ENCODE measurements at places on chromosomes 5 and 9.

- H3K27ac ChIP-seq = no peak overlapping the region
- no peaks in the 10 kb centered on the region for H3K36me3 ChIP-seq
- H3K27me3 ChIP-seq = no peaks in the 10 kb centered on the region
- H3K4me3 ChIP-seq = no peak overlapping the region
- no peak for DNase-seq
Measured at GRCh38 chr5:174829511-174829864, 105.1 kb downstream of the MSX2 start.

- DNase-seq = no peak
- no peaks in the 10 kb centered on the region for H3K36me3 ChIP-seq
- no peaks in the 10 kb centered on the region for H3K27me3 ChIP-seq
- H3K4me3 ChIP-seq = no peak overlapping the region
- H3K4me1 ChIP-seq = no peaks in the 10 kb centered on the region
Measured at GRCh38 chr5:143677403-143677802, 134.6 kb upstream of the HMHB1 start.

- H3K27me3 ChIP-seq = no peaks in the 10 kb centered on the region
- no peaks in the 10 kb centered on the region for H3K36me3 ChIP-seq
- H3K4me3 ChIP-seq = no peak overlapping the region
- no peak for DNase-seq
Measured at GRCh38 chr5:142433526-142434321, 108.9 kb upstream of the SPRY4 start.

GRCh38 chr5:4738298-4738697 is 401.8 kb upstream of the ADAMTS16 start:
- no peak for DNase-seq
- no peak overlapping the region for H3K4me3 ChIP-seq
- no peaks in the 10 kb centered on the region for H3K36me3 ChIP-seq
- no peak overlapping the region for H3K27ac ChIP-seq
- no peaks in the 10 kb centered on the region for H3K27me3 ChIP-seq
- no peaks in the 10 kb centered on the region for H3K4me1 ChIP-seq

DNA sequence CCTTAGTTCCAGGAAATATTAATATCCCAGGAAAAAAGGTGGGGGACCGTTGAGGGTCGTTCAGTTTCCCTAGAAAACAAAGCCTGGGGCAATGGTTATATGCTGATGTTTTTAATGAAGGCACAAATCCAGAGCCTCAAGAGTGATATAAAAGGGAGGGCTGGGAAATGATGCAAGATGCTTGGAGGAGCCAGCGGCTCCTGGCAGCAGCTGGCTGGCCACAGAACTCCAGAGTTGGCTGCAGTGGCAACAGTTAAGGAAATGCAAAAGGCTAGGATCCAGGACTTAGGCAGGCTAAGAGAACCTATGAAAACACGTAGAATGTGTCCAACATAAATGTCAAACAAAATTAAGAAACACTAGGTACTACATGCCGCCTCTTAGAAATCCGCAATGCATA is 31.0 kb upstream of the B4GALT1 start:
- H3K4me1 ChIP-seq = no peaks in the 10 kb centered on the region
- H3K4me3 ChIP-seq = no peak overlapping the region
- H3K36me3 ChIP-seq = no peaks in the 10 kb centered on the region
- DNase-seq = no peak

DNA sequence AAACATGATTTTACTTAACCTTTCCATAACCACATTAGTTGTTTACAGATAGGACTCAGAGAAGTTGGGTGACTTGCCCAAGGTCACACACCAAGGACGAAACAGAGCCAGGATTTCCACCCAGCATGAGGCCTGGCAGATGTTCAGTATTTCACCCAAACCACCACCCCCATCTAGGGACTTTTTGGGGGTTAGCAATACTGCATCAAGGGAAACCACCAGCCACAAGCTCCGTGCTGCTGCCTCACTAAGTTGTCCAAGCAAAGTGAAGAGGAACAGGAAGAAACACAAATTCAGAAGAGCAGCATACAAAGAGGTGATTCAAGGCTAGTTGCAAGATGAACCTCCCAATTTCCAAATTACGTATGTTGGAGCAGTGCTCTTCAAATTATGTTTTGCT is 219.6 kb upstream of the RORB start:
- H3K27me3 ChIP-seq = no peaks in the 10 kb centered on the region
- H3K4me3 ChIP-seq = no peak overlapping the region
- no peaks in the 10 kb centered on the region for H3K36me3 ChIP-seq
- DNase-seq = no peak
- no peaks in the 10 kb centered on the region for H3K4me1 ChIP-seq

GRCh38 chr9:21801683-21802417 is 586 bp upstream of the MTAP start:
- peaks cover 2% of the 10 kb centered on the region for H3K4me1 ChIP-seq
- H3K27ac ChIP-seq = no peak overlapping the region
- no peaks in the 10 kb centered on the region for H3K27me3 ChIP-seq
- DNase-seq = no peak
- no peaks in the 10 kb centered on the region for H3K36me3 ChIP-seq

- H3K27ac ChIP-seq = no peak overlapping the region
- H3K27me3 ChIP-seq = no peaks in the 10 kb centered on the region
- no peak overlapping the region for H3K4me3 ChIP-seq
- DNase-seq = no peak
- H3K36me3 ChIP-seq = no peaks in the 10 kb centered on the region
Measured at GRCh38 chr5:145429170-145429569, 406.0 kb downstream of the PRELID2 start.

GRCh38 chr5:146233441-146233840 is 30.0 kb downstream of the RBM27 start:
- no peak overlapping the region for H3K4me3 ChIP-seq
- H3K4me1 ChIP-seq = no peaks in the 10 kb centered on the region
- no peaks in the 10 kb centered on the region for H3K27me3 ChIP-seq
- no peak overlapping the region for H3K27ac ChIP-seq
- DNase-seq = no peak
- H3K36me3 ChIP-seq = peaks cover 12% of the 10 kb centered on the region

DNA sequence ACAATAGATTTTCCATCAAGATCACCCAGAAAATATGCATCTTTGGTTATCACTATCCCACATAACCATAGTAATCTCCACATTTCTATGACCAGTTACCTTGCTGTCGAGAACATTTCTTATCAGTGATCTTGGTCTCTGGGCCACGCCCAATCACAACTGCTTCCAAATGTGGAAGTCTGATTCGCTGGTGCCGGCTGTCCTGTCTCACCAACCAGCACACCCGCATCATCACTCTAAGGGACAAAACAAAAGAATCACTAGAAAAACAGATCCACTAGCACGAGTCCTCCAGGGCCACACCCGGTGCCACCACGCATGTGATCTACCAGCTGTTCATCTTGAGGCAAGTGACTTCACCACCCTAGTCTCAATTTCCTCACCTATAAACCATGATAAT is 11.8 kb downstream of the APTX start:
- H3K4me3 ChIP-seq = no peak overlapping the region
- no peak for DNase-seq
- H3K4me1 ChIP-seq = no peaks in the 10 kb centered on the region
- H3K36me3 ChIP-seq = peaks cover 19% of the 10 kb centered on the region
- H3K27me3 ChIP-seq = no peaks in the 10 kb centered on the region

DNA sequence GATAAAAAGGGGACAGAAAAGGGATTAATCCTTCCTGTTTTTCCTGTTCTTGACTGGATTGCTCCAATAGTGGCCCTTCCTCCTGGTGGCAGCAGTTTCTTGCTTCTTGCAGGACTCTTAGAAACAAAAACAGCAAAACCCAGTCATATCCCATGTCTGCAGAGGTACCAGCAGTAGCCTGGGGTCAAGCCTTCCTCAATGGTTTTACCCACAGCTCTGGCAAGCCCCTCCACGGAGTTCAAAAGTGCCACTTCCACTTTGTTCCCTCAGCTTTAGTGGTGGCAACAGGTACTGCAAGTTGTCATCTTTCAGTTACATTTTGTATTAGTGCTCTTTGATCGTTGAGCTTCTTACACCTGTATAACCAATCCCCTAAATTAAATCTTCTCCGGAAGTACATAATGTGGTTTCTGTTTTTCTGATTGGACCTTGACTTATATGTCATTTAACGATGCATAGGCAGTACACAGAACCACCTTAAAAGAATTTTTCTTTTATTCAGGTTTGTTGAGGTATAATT is 8.7 kb upstream of the RANBP6 start:
- DNase-seq = no peak
- H3K36me3 ChIP-seq = no peaks in the 10 kb centered on the region
- H3K27me3 ChIP-seq = no peaks in the 10 kb centered on the region
- H3K27ac ChIP-seq = no peak overlapping the region
- peaks cover 2% of the 10 kb centered on the region for H3K4me1 ChIP-seq

DNA sequence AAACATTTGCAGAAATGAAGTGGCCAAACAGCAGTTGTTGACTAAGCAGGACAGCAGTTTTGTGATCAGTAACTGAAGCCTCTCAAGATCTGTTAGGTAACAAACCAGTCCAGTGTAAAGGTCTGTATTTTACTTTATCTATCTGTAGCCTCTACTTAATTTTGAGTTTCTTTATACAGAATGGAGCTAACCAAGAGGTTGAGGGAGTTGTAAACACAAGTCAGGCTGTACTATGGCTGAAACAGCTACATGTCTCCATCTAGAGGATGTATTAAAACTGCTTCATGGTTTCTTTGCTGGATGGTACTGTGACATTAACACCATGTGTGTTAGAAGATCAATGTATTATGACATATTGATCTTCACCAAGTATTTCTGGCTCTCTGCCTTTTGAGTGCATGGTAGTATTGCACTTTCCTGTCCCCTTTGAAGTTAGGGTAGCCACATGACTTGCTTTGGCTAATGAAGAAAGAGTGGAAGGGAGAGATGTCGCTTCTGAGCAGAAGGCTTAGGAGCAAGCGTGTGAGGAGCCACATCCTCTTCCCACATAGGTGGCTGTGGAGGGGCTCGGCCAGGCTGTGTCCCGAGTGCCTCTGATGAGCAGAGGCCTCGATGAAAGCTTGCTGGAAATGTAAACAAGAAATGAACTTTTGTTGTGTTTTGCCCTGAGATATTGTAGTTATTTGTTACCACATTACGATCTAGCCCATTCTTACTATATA is 105.6 kb upstream of the PCA3 start:
- no peak overlapping the region for H3K27ac ChIP-seq
- H3K36me3 ChIP-seq = no peaks in the 10 kb centered on the region

DNA sequence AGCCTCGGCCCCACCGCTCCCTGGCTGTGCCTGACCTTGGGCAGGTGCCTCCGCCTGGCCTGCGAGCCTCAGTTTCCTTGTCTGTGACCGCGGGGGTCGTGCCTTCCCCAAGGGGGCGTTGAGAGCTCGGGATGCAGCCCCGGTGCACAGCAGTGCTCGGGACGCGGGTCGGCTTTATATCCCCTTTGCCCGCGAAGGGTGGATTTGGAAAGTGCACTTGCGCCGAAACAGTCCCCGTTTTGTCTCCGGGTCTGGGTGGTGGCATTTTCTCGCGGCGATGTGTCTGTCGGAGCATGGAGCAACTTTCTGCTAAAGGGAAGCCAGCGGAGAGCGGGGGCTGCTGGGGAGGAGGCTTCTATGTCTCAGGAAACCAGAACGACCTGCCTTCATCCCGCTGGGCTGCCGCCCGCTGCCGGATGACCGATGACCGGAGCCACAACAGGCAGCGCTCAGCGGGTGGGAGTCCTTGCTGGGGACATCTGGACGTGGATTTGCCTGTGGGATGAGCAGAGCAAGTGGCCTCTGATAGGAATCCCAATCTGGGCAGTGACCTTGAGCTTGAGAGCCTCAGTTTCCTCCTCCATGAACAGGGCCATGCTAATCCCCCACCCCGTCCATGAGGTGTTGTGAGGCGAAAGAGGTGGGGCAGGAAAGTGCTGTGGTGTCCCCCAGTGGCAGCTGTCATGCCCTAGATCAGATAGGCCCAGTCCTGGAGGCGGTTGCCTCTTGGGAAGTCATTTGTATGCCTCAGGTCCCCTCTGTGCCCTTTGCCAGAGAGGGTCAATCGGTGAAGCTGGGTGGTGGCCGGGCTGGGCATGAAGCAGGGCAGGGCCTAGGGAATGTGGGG is 651 bp downstream of the HRH2 start:
- DNase-seq = no peak
- no peaks in the 10 kb centered on the region for H3K36me3 ChIP-seq
- H3K27ac ChIP-seq = no peak overlapping the region
- H3K4me3 ChIP-seq = peak overlapping the region; percentile 74
- H3K27me3 ChIP-seq = no peaks in the 10 kb centered on the region

- no peaks in the 10 kb centered on the region for H3K36me3 ChIP-seq
- no peaks in the 10 kb centered on the region for H3K4me1 ChIP-seq
- DNase-seq = no peak
- no peak overlapping the region for H3K27ac ChIP-seq
Measured at GRCh38 chr9:69264526-69264925, 60.5 kb upstream of the ENTREP1 start.

- no peak for DNase-seq
- H3K4me1 ChIP-seq = no peaks in the 10 kb centered on the region
- no peaks in the 10 kb centered on the region for H3K27me3 ChIP-seq
- no peak overlapping the region for H3K27ac ChIP-seq
- no peak overlapping the region for H3K4me3 ChIP-seq
Measured at GRCh38 chr9:69602773-69603172, 69.4 kb downstream of the APBA1 start.

- no peaks in the 10 kb centered on the region for H3K36me3 ChIP-seq
- no peaks in the 10 kb centered on the region for H3K4me1 ChIP-seq
- H3K27me3 ChIP-seq = no peaks in the 10 kb centered on the region
- no peak for DNase-seq
- H3K27ac ChIP-seq = no peak overlapping the region
- H3K4me3 ChIP-seq = no peak overlapping the region
Measured at GRCh38 chr9:18501949-18502348, 28.0 kb downstream of the ADAMTSL1 start.

DNA sequence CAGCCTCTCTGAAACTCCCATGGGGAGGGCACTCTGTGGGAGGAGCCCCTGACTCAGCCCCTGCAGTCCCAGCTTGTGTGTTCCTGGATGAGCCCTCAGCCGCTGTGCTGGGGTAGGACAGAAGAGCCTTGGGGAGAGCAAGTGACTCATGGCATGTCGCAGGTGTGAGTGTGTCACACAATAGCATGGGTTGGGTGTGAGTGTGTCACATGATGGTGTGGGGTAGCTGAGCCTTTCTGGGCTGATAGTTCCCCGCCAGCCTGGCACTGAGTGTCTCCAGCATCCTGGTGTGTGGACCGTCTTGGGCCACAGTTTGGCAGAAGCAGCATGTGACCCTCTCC is 83.4 kb downstream of the PHF2 start:
- H3K4me3 ChIP-seq = no peak overlapping the region
- H3K4me1 ChIP-seq = no peaks in the 10 kb centered on the region
- no peak for DNase-seq

GRCh38 chr9:89109666-89110065 is 69.0 kb downstream of the SHC3 start:
- DNase-seq = no peak
- no peaks in the 10 kb centered on the region for H3K27me3 ChIP-seq
- H3K4me3 ChIP-seq = no peak overlapping the region
- H3K27ac ChIP-seq = no peak overlapping the region

DNA sequence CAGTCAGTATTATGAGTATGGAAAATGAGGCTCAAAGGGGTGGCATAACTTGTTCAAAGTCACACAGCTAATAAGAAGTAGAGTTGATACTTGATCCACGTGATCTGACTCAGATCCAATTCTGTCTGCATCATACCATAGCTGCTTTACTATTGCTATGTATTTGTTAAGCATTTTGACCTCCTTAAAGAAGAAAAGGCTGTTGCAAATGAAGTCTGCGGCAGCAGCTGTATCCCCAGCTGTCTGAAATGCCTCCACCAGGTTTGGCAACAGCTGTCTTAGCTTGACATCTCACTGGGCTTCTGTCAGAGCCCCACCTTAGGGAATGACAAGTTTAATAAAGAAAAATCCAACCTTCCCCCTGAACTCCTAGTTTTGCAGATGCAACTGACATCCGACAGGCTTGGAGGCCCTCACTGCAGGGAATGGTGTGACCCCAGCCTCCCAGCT is 75.6 kb upstream of the SLC44A1 start:
- no peaks in the 10 kb centered on the region for H3K36me3 ChIP-seq
- DNase-seq = no peak
- no peaks in the 10 kb centered on the region for H3K4me1 ChIP-seq
- no peak overlapping the region for H3K4me3 ChIP-seq

Data from iPS DF 6.9 (cell line).